Central memory CD8-positive, alpha-beta T cell (primary cell): ENCODE measurements at places on chromosomes 11 and 22.

DNA sequence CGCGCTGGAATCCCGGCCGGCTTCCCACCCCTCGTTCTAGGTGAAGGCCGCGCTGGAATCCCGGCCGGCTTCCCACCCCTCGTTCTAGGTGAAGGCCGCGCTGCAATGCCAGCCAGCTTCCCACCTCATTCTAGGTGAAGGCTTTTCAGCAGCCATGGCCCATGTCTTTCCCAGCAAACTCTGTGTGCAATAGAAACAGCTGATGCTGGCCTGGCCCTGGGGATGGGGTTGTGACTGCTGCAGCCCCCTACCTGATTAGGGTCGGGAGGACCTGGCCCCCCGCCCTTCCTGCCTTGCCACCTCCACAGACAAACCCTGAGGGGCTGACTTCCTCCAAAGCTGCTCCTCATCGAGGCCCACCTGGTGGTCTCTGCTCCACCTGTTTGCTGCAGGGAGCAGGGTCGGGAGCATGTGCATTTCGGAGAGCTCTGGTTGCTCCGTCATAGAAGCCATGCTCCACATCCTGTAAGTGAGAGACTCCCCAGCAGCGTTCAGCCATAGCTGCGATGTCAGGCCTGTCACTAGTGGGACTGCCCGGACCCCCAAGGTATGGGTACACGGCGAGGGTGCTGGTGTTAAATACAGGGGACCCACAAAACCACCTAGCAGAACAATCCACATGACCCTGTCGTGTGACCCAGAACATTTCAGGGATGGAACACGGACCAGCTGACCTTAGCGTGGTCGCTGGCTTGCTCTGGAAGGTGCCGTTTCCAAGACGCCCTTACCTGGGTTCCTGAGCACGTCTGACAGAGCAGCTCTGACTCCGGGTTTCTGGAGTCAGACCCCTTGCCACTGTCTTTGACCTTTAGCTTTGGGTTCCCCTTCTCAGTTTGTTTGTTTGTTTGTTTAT is 3.3 kb downstream of the ZBED4 start:
- DNase-seq = no peak

- DNase-seq = no peak
Measured at GRCh38 chr11:112024178-112024772, 933 bp upstream of the DLAT start.

DNA sequence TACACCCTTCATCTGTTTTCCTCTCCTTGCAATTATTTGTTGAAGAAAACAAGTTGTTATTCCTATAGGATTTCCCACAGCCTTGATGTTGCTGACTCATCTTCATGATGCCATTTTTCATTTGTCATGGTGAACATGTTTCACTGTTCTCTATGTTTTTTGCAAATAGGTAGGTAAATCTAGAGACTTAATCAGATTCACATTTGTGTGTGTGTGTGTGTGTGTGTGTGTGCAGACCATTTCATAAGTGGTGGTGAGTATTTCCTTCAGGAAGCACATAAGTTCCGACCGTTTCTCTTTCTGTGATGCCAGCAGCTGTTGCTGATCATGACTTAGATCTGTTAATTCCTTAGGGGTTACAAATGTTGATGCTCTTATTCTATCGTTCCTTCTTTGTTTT is 80.3 kb upstream of the IZUMO1R start:
- no peak for DNase-seq

DNA sequence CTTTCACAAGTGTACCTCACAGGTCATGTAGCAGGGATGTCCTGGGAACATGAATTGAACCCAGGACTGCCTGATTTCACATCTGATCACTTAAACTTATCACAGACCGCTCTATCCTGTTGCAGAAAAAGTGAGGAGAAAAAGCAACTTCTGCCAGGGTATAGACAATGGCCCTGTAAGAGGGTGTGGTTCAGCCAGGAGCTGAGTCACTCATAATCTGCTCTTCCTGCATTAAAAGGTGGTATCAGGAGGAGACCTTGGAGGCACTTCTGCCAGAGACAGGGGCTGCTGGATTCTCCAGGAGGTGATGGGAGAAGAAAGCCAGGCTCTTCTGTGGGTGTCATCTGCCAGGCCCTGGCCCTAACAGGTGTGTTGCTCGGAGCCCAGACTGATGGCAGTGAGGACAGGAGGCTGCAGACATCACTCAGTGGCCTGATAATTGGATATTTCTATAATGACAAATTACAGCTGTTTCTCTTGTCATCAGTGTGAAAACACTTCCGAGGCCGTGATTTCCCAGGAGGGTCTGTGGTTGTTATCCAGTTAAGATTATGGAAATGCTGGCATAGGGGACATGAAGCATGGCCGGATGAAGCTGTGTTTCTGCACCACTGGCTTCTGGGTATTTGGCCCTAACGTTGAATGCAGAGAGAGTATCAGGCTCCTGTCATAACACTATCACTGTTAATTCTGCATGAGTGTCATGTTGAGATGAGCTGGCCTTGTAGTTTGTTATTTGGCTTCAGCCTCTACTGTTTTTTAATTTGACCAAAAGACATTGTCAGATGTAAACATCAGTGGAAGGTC is 125.1 kb upstream of the ZBED5 start:
- DNase-seq = no peak

DNA sequence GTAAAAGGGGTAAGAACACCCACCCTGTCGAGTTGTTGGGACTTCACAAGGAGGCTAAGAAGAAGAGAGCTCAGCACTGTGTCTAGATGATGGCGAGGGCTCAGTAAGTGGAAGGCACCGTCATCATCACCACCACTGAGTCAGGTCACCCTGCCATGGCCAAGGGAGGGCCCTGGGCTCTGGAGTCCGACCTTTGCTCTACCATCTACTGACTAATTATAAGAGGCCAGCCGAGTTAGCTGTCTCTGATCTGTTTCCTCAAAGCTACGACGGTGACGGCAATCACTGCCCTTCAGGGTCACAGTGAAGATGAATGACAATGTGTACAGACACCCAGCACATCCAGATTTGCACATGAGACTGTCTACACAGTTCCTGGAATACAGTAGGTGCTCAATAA is 29.3 kb downstream of the KIAA0930 start:
- DNase-seq = no peak

GRCh38 chr11:121550247-121551030 is 97.7 kb upstream of the SORL1-AS1 start:
- DNase-seq = no peak

GRCh38 chr11:58442136-58442535 is at the start of gene OR5B12:
OR5B12 (minus strand) TSS chr11:58442236; CDS start chr11:58440151, 2,085 bp downstream.
- no peak for DNase-seq
